ENCODE measurements at places on chromosomes 5 and 9. TPM values are rescaled to one million over a fixed set of nuclear protein-coding genes. Genes with fewer than 3 reads are reported as not detected.

The NMUR2 gene
- 0.06 TPM for polyA plus RNA-seq

The PCDHGA7 gene
- 0.24 TPM for polyA plus RNA-seq

The PCDHB6 gene
- polyA plus RNA-seq = 0.09 TPM

The F12 gene
- polyA plus RNA-seq = 18.1 TPM

The LRRC19 gene
- not detected for polyA plus RNA-seq

The COL5A1 gene
- polyA plus RNA-seq = 7.6 TPM

The ADGRD2 gene
- polyA plus RNA-seq = not detected

The TEX48 gene
- not detected for polyA plus RNA-seq

The GLRA1 gene
- not detected for polyA plus RNA-seq

The CD180 gene
- 0.12 TPM for polyA plus RNA-seq

The SLC36A3 gene
- not detected for polyA plus RNA-seq

The PRR7 gene
- polyA plus RNA-seq = 4.9 TPM

The TRIM41 gene
- 19.5 TPM for polyA plus RNA-seq

The ROPN1L gene
- polyA plus RNA-seq = 0.16 TPM

The SOHLH1 gene
- not detected for polyA plus RNA-seq

The DRD1 gene
- polyA plus RNA-seq = 0.08 TPM
